Thoracic aorta endothelial cell (primary cell): ENCODE measurements at places on chromosomes 7 and 10. TPM values are rescaled to one million over a fixed set of nuclear protein-coding genes. Genes with fewer than 3 reads are reported as not detected.

CUZD1 gene
- total RNA-seq = 2.1 TPM in 2 replicates

GPER1 gene
- 1.5 and 2.0 TPM in 2 replicates for total RNA-seq

SYT15 gene
- total RNA-seq = 0.13 and 0.14 TPM in 2 replicates

LSM8 gene
- 40.6 and 51.3 TPM in 2 replicates for total RNA-seq

CASP7 gene
- total RNA-seq = 36.2 and 44.7 TPM in 2 replicates

PON2 gene
- total RNA-seq = 113 and 132 TPM in 2 replicates

TWIST1 gene
- 2.0 TPM in 1 of 2 replicates, not detected in the other for total RNA-seq

CHRM2 gene
- not detected in 2 replicates for total RNA-seq

OR13A1 gene
- not detected in 2 replicates for total RNA-seq

AIMP2 gene
- 65.4 and 75.0 TPM in 2 replicates for total RNA-seq

NFE2L3 gene
- total RNA-seq = 58.8 and 59.7 TPM in 2 replicates

MGAM2 gene
- total RNA-seq = not detected in 2 replicates

TUBB8 gene
- total RNA-seq = 0.07 TPM in 1 of 2 replicates, not detected in the other

CCDC3 gene
- 1.7 and 1.8 TPM in 2 replicates for total RNA-seq

CYP2E1 gene
- total RNA-seq = not detected in 2 replicates

SCART1 gene
- total RNA-seq = 0.66 and 0.86 TPM in 2 replicates

LRGUK gene
- total RNA-seq = 0.13 and 0.29 TPM in 2 replicates
